ENCODE measurements at places on chromosomes 2 and 18.

- no peak for DNase-seq
These were observed 205.0 kb downstream of the RAD51AP2 start for GRCh38 chr2:17313261-17313660.

DNA sequence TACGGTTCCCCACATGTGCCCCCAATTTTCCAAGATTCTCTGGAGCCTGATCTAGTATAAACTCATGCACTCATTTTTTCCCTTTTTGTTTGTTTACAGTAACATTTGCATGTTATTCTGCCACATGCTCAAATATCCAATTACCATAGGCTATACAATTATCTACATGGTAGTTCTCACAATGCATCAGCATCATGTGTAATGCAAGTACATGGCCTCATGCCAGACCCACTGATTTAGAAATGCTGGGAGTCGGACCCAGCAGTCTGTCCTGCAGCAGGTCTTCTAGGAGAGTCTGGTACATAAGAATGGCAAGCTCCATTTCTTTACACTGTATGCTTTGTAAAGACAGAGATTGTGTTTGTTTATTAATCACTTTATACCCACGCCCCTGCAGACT, 107.7 kb downstream of the CBLN2 start:
- DNase-seq, result no peak

GRCh38 chr18:79658366-79658765, 21.2 kb upstream of the CTDP1 start:
- DNase-seq, result no peak

- DNase-seq, result no peak
These were observed 36.7 kb downstream of the DNMT3A start for GRCh38 chr2:25304826-25305596.

- peak; percentile 36 for DNase-seq
These were observed 21.0 kb upstream of the PTMA start for GRCh38 chr2:231687133-231687852.

GRCh38 chr2:103135679-103136078, 373.8 kb downstream of the TMEM182 start:
- DNase-seq, result no peak

- no peak for DNase-seq
These were observed 122.4 kb upstream of the LMAN1 start for GRCh38 chr18:59481436-59481835.

- no peak for DNase-seq
These were observed 8.6 kb upstream of the RND3 start for GRCh38 chr2:150495993-150496627.

GRCh38 chr18:12246849-12247808, 7.0 kb upstream of the CIDEA start:
- no peak for DNase-seq

DNA sequence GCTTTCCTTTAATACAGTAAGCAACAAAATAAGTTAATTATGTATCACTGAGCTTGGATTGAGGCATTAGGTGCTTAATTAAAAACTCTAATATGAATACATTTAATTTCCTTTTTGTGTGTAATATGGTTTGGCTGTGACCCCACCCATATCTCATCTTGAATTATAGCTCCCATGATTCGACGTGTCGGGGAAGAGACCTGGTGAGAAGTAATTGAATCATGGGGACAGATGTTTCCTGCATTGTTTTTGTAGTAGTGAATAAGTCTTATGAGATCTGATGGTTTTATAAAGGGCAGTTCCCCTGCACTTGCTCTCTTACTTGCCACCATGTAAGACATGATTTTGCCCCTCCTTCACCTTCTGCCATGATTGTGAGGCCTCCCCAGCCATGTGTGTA, 325.4 kb upstream of the CDH7 start:
- DNase-seq, result no peak

DNA sequence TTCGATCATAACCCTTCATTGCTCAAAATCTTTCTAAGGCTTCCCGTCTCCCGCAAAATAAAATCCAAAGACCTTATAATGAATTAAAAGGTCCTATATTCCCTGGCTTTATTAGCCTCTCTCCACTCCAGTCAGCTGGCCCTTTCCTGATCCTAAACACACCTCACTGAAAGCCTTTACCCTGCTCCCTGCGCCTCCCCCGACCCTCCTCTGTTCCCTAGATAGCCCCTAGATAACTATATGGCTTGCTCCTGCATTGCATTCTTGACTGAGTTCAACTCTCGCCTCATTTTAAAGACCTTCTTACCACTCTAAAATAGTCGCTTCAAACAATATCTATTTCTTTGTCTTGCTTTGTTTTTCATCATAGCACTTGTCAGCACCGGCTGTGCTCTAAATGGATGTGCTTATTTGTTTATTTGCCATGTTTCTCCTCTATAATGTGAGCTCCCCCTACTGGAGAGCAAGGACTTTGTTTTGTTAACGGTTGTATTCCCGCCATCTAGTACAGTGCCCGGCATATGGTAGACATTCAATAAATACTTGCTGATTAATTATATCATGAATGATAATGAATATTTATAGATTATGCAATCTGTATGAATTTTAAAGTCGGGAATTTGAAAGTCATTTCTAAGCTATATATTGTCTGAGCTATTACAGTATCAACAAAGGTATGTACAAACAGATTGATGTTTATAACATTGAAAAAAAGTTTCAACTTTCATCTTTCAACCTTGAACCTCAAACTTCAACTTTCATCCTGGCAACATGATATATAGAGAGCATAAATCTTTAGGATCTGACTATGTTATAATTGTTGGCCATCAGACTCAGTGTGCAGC, 32.4 kb upstream of the VIT start:
- no peak for DNase-seq

GRCh38 chr18:43680096-43680495, 402.8 kb upstream of the SYT4 start:
- DNase-seq, result no peak

GRCh38 chr2:39380525-39381150, 56.4 kb downstream of the MAP4K3 start:
- no peak for DNase-seq

DNA sequence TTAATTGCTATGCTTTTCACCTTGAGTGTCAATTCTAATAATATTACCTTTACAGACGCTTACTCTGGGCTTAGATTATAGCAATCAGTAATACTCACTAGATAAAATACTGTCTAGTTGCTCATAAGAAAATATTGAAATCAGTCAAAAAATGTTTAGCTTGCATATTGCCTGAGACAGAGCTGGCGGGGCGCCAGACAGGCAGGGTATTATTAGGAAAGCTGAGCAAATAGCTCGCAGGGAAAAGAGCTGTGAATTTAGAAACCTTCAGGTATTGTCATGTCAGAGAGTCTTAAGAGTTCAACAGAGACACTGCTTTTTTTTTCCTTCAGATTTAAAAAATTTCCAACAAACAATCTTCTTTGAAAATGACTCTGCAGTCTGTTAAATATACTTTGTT, 118.4 kb downstream of the MEIS1 start:
- no peak for DNase-seq

- no peak for DNase-seq
These were observed 32.0 kb upstream of the CDK5R2 start for GRCh38 chr2:218927422-218927821.

DNA sequence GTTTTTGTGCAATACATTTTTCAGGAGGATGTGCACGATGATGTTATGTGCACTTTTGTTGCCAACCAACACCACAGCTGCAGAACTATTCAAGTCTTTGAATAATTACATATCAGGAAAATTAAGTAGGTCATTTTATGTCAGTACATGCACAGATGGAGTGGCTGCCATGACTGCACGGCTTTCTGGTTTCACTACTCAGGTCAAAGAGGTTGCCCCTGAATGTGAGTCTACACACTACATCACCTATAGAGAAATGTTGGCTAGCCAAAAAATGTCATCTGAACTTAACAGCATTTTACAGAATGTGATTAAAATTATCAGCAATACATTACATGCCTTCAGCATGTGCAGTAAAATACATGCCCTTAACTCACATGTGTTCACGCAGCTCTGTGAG, 1637.3 kb upstream of the NXPH2 start:
- no peak for DNase-seq

- DNase-seq, result no peak
These were observed 118.3 kb downstream of the CAMKMT start for GRCh38 chr2:44480068-44480467.

GRCh38 chr2:16660114-16660513, 5.5 kb downstream of the CYRIA start:
- DNase-seq, result no peak

- DNase-seq, result no peak
These were observed 12.0 kb downstream of the SFTPB start for GRCh38 chr2:85655961-85656417.

Data from stimulated activated CD8-positive, alpha-beta memory T cell treated with anti-CD3 and anti-CD28 coated beads, Interleukin-7, amount 100 ng/mL, for 24 hours (primary cell).